ENCODE measurements at places on chromosomes 5 and 9.

GRCh38 chr5:93831449-93831848 lies 90.0 kb upstream of the POU5F2 start:
- DNase-seq = no peak

GRCh38 chr5:34895641-34896419 lies 19.5 kb downstream of the RAD1 start:
- DNase-seq = no peak

- DNase-seq = no peak
Measured at GRCh38 chr5:162190-162564, 29.1 kb upstream of the LRRC14B start.

DNA sequence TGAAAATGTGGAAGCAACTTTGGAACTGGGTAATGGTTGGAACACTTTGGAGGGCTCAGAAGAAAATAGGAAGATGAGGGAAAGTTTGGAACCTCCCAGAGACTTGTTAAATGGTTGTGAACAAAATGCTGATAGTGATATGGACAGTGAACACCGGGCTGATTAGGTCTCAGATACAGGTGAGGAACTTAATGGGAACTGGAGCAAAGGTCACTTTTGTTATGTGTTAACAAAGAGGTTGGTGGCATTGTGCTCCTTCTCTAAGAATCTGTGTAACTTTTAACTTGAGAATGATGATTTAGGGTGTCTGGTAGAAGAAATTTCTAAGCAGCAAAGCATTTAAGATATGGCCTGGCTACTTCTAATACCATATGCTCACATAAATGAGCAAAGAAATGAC lies 36.4 kb upstream of the CXCL14 start:
- no peak for DNase-seq

DNA sequence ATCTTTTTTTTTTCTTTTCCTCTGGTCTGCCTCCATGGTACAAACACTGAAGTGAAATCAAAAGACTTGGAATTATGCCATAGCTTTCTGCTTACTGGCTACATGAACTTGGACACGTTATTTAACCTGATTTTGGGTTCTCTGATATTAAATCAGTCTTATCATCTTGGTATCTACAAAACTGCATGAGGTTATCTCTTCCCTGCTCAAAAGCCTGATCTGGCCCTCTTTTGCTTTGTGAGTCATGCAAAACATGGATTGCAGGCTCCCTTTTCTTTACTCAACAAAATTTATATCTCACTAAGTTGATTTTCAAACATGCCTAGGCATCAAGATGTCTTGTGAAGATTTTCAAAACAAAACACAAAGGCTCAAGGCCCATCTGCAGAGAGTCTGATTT lies 45.9 kb upstream of the FST start:
- no peak for DNase-seq

GRCh38 chr5:170338933-170339779 lies 41.6 kb upstream of the LCP2 start:
- no peak for DNase-seq

GRCh38 chr5:56306433-56307150 lies 73.5 kb upstream of the ANKRD55 start:
- DNase-seq = no peak

DNA sequence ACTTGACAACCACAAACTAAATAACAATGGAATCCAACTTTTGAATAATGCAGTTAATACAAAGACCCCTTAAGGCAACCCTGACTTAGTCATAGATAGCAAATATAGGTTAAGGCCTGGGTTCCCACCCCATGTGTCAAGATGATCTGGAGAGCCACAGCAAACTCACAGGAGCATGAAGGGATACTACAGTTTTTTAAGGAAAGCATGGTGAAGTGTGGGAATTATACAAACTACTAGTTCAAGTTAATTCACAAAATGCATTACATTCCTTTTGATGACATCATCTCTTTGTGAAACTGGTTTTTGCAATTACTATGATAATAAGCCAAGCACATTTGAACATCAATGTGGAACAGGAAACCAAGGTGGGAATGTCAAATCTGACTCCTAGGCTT lies 50.6 kb downstream of the LHFPL2 start:
- no peak for DNase-seq

DNA sequence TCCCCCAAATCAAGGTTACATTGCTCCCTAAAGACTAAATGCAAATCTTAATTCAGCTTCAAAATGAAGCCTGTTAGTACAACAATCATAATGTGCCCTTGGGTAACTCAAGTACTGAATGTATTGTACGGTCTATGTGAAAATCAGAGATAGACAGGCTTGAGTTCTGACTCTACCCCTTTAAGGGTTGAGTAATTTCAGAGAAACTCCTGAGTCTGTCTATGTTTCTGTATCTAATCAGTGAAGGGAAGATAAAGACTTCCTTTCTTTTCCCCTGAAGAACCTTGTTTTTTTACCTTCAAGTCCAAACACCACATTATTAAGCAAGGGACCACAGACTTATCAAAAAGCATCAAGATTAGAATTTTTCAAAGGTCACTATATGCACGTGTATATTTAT lies 108.2 kb downstream of the MPDZ start:
- no peak for DNase-seq

GRCh38 chr5:120017513-120017912 lies 388.2 kb downstream of the FAM170A start:
- DNase-seq = no peak

- no peak for DNase-seq
Measured at GRCh38 chr9:109789556-109789955, 9.6 kb downstream of the PALM2AKAP2 start.

DNA sequence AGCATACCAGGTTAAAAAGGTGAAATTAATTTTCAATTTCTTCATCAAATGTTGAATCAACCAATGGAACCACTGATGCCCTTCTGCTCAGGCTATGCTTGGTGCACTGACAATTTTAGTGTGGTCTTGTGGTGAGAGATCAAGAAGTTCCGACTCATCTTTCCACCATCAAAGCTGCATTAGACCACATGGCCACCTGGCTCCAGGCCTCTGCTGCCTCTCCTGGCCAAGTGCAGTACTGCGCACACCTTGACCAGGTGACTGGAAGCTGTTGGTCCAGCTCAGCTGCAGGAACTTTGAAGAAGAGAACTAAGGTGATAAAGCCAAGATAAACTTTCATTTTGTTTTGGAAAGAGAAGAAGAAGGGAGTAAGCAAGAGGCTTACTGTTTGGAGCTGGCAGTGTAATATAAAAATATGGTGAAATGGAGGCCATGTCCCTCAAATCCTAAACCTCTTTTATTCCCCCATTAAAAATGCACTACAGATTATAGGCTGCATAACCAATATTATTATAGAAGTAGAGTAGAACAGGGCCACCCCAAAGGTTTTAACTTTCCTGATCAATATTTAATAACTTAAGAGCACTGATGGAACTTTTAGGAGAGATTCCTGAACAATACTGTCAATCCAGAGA lies 315.5 kb upstream of the C9orf72 start:
- DNase-seq = no peak

- DNase-seq = no peak
Measured at GRCh38 chr9:2229109-2229721, 214.1 kb downstream of the SMARCA2 start.

GRCh38 chr5:76290321-76290757 lies 112.7 kb upstream of the IQGAP2 start:
- DNase-seq = no peak

DNA sequence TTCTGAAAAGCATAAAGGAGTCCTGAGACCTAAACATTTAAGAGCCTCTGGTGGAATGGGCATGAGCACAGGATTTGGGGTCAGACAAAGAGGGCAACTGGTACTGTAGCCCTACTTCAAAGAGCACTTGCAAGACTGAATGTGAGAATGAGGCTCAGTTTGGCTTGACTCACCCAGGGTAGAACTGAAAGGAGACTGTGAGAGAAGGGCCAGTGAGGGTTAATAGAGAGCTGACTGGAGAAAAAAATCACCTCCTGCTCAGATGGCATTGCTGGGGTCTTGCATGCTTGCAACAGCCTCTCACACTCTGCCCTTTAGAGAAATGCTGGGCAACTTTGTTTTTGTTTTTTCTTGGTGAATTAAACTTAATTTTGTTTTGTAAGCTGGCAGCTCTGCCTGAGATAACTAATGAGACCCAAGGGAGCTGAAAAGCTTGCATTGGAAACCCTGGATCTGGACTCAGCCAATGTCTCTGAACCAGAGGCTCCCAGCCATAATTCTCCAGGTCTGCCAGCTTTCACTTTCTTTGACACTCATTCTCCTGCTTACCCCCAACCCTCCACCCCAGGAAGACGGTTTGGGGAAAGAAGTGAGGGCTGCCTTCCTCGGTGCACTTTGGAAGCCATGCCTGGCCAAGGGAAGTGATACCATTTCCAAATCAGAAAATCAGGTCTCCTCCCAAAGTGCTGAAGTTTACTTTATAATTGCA lies 161.1 kb upstream of the PANK3 start:
- no peak for DNase-seq

GRCh38 chr5:37792975-37793631 lies 46.7 kb downstream of the GDNF start:
- no peak for DNase-seq

DNA sequence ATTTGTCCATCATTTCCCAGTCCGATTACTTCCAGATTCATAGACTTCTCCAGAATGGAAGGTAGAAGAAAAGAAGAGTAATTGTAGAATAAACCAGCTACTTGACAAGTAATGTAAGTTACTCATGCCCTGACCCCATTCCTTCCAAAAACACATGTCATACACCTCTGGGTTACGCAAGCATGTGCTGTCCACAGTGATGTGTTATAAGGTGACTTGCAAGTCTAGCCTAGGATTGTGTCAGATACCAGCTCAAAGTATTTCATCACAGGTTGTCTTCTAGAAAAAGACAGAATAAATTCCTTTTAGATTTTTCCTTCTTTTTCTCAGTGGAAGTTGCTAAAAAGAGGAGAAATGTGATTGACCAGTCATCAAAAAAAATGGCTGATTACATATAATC lies 8.0 kb upstream of the TLR4 start:
- DNase-seq = no peak

GRCh38 chr5:104793031-104793754 lies 1230.6 kb upstream of the NUDT12 start:
- DNase-seq = no peak

DNA sequence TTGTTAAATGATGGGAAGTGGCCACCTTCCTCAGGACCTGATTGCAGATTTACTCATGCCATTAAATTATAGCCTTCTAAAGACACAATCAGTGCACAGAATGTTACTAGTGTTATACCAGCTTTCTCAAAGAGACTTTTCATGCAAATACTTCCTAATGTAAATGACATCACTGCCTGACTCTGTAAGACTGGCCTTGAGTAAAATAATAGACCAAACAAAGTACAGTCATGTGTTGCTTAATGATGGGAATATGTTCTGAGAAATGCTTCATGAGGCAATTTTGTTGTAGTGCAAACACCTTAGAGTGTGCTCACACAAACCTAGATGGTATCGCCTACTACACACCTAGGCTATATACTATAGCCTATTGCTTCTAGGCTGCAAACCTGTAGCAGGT lies 17.0 kb upstream of the C1QTNF3 start:
- no peak for DNase-seq

- no peak for DNase-seq
Measured at GRCh38 chr9:137465000-137465719, 6.0 kb upstream of the NSMF start.

- DNase-seq = no peak
Measured at GRCh38 chr9:125679597-125680189, 27.3 kb downstream of the MAPKAP1 start.

DNA sequence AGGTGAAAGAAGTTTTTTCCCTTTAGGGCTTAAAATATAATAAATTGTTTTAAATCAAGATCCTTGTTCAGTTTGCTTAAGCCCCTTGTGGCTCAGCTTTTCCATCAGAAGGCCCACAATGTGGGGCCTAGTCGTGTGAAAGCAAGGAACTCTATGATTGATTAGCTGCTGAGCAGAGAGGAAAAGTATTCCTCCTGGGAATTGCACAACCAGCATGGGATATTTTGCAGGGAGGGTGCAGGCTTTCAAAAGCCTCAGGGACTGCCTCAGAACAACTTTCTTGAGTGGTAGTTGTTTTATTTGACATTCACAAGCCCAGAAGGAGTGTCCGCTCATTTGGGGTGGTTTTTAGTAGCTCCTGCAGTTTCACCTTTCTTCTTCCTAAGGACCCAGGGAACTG lies 19.8 kb downstream of the TTC23L start:
- no peak for DNase-seq

GRCh38 chr9:99855467-99856176 lies 33.9 kb downstream of the NR4A3 start:
- DNase-seq = no peak

DNA sequence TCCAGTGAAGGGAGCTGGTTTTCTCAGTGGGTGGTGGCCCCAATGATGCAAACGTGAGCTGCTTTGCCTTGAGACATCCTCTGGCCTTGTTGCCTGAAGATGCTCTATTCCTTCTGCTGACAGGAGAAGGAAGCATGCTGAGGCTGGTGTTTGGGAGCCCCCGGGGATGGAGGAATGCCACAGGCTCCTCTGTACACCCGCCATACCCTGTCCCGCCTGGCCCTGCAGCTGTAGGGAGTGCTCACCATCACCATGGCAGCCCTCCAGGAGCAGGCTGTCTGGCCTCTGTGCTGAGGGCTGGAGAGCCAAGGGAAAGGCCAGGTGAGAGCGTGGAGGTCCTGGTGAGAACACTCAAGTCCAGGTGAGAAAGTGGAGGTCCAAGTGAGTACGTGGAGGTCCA lies 134.4 kb downstream of the MRPL36 start:
- DNase-seq = no peak

DNA sequence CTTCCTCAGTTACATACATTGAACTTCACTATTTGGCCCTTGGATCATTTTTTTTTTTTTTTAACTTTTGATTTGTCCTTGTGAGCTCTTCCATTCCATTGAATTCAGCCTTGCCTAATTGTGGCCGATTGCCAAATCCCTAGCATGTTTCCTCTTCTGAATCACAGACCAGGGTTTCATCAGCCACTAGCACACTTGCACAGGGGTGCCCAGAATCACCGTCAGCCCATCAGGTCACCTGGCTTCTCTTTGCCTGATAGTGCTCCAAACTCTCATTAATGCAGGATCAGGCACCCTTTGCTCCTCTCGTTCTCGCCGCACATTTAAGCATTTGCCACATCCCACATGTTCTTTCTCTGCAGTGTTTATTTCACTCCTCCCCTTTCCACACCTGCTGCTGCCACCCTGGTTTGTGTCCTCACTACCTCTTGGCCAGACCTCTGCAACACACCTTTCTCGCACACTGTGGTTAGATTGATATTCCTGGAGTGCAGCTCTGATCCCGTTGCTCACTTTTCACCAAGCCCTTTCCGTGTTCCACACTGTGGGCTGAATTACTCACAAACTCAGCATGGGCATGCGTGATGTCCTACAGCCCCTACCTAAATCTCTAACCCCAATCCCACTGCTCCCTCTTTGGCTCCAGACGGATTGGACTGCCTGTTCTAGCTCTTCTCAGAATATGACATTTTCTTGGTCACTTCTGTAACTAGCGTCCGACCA lies 9.8 kb downstream of the PIK3R1 start:
- no peak for DNase-seq

DNA sequence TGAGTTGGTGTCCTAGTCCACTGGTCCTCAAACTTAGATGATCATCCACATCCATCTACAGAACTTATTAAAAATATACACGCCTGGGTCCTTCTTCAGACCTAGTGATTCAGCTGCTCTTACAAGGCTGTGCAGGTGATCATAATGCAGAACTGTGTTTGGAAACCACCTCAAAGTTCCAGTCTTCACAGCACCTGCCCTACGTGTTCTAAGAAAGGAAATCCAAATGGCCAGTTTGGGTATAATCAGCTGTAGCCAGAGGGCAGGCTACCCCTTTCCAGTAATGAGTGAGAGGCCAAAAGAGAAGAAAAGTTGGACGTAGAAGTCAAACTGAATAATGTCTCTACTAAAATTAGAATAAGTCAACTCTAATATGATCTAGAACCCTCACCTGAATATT lies 15.4 kb downstream of the REEP5 start:
- DNase-seq = no peak

- DNase-seq = no peak
Measured at GRCh38 chr9:103902263-103902662, 191.8 kb upstream of the SMC2 start.
